Dorsolateral prefrontal cortex (tissue), 122 donors: ENCODE measurements at places on chromosomes 1 and 21.
A peak's percentile ranks its signal among the peaks of the same experiment; 100 is the strongest.

DNA sequence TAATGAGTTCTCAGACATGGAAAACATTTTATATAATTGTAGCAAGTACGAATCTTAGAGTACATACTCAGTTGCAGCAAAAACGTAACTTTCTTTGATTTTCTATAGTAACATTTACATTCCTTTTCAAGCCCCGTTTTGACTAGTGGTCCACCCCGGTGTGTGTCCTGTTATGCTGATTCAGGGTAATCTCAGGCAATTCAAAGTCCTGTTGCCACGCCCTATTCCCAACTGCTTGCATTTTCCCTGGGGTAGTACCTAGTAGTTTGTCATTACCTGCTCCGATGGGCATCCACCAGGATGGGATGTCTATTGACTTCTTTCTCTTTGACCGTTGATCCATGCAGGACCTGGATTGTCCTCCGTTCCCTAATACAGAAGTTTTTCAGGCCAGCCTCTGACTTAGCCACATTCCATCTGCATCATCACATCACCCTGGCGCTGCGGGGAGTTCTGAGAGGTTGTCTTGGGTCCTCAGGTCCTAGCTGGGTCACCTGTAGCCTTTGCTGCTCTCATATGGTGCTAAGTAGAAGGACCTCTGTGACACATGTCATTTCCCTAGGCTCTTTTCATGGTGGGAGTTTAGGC, 15.0 kb upstream of the FCAMR start:
- DNase-seq, result no peak

DNA sequence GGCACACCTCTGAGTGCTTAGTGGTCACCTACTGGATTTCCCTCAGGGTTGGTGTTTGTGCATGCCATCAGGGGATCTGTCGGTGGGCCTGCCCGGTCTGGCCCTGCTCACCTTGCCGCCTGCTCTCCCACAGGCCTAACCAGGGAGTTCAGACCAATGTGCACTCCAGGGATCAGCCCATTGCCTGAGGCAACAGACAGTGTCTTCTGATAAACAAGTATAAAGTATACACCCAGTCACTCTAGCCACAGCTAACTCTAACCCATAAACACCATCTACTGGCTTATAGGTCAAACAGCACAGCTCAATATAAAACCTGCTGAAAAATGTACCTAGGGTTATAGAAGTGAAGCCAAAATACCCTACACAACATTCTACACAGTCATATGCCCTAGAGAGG, 1300.0 kb downstream of the PLA2G4A start:
- no peak for DNase-seq

DNA sequence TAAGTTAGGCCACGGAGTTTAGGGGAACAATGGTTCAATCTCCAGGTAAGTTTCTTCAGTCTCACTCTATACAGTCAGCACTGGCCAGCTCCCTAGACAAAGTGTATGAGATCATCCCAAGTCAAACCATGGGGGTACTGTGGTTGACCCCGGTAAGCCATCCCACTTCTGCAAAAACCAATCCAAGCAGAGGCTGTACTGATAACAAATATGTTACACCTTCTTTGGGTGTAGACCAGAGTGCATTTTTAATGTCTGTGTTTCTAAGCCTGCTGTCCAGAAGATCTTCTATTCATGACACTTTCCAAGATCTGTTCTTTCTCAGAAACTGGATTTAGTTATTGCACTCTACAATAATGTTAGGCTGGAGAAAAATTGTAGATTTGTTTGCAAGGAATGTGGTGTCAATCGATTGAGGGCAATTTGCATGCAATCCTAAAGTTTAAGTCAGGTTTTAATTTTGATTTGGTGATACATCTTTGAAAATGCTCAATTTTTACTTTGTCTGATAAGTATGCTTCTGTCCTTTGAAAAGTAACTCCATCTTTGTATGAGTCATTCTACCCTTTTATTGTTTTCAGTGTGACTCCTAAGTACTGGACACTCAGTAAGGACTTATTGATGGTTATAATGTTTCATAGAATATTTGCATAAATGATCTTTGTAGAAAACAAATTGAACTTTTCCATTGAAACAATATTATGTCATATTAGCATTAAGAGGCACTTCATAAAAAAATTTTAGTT, 152.4 kb downstream of the HLX start:
- DNase-seq, result no peak

- DNase-seq, result no peak
Measured at GRCh38 chr1:207335695-207336363, 14.4 kb downstream of the CD55 start.

- DNase-seq, result no peak
Measured at GRCh38 chr1:115336741-115337140, 1.3 kb downstream of the NGF start.

GRCh38 chr21:41901782-41902181, 22.6 kb upstream of the PRDM15 start:
- DNase-seq, result no peak

- no peak for DNase-seq
Measured at GRCh38 chr1:31744165-31744888, 19.8 kb downstream of the ADGRB2 start.

- no peak for DNase-seq
Measured at GRCh38 chr1:245537992-245538391, 383.2 kb downstream of the KIF26B start.

DNA sequence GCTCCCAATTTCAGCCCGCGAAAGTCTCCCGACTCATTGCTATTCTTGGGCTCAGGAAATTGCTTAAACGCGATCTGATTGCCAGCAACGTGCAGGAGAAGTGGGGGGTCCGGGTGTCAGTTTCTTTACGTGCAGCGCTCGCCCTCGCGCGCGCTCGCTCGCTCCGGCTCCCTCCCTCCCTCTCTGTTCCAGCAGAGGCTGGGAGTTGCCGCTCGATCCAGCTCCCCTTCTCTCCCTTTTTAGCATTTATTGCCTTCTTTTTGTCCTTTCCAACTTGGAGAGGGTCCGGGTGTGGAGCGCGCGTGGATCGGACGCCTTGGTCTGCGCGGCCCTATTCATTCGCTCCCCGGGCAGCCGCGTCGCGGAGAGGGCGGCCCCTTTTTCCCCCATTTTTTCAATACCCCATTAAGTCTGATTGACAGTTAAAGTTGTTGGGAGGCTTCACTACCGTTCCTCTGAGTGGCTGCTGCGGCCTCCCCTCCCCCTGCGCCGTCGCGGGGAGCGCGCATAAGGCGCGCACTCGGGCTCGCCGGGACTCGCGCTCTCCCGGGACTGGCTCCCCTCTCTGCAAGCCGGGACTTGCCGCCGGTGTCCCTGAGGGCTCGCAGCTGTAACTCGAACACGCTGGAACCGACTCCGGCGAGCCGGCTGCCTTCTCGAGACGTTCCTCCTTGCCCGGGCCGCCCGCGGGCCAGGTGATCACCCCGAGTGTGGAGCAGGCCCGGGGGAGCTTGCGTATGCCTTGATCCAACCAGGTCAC, at the start of gene DHRS3:
DHRS3 (minus strand) TSS at position 310 of the 760 bp plus-strand sequence. CDS start 862 bp downstream, outside the sequence.
- peak; percentile 70 for DNase-seq

DNA sequence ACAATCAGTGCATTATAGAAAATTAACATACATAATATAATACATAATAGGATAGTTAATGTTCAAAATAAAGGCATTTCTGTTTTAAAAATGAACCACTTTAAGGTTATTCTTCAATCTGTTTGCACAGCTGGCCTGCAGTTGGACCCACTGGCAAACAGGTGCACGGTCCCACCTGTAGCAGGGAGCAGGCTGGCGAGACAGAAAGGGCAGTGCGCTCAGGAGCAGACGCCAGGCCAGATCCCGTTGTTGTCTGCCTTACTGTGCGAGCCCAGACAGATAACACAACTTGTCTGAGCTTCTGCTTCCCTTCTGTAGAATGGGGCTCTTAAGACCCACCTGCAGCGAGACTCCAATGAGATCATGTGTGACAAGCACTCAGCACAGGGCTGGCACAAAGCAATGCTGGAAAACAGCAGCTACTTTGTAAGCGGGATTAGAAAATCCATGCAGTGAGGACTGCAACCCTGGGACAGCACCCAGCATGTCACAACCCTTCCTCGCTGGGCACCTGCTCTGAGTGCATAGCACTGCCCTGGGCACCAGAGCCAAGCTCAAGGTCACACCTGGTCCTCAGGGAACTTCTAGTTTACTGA, 33.5 kb downstream of the VPS26C start:
- no peak for DNase-seq

- no peak for DNase-seq
Measured at GRCh38 chr1:40884055-40884795, 22.1 kb upstream of the CITED4 start.

GRCh38 chr21:41031701-41032220, 136.2 kb upstream of the BACE2 start:
- no peak for DNase-seq

GRCh38 chr1:232428786-232429530, 201.0 kb downstream of the SIPA1L2 start:
- DNase-seq, result no peak

DNA sequence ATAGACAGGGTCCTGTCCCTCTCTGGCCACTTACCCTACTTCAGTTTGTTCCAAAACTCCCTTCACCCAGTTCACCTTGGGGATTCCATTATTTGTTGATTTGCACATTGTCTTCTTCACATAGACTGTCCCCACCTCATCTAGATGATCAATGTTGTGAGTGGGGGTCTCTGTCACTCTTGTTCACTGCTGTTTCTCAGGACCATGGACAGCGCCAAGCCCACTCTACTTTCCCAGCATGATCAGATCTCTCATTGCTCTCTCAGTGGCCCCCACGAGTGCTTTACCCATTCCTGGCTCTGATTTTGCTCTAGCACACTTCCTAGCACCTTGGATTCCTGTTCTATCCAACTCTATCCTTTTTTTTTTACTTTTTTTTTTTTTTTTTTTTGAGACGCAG, 45.4 kb upstream of the IGSF21 start:
- no peak for DNase-seq

GRCh38 chr1:21956720-21957552, 19.8 kb upstream of the HSPG2 start:
- DNase-seq, result no peak

- no peak for DNase-seq
Measured at GRCh38 chr1:196380316-196380715, 227.9 kb downstream of the KCNT2 start.

- no peak for DNase-seq
Measured at GRCh38 chr1:192512426-192513162, 63.0 kb upstream of the RGS1 start.

DNA sequence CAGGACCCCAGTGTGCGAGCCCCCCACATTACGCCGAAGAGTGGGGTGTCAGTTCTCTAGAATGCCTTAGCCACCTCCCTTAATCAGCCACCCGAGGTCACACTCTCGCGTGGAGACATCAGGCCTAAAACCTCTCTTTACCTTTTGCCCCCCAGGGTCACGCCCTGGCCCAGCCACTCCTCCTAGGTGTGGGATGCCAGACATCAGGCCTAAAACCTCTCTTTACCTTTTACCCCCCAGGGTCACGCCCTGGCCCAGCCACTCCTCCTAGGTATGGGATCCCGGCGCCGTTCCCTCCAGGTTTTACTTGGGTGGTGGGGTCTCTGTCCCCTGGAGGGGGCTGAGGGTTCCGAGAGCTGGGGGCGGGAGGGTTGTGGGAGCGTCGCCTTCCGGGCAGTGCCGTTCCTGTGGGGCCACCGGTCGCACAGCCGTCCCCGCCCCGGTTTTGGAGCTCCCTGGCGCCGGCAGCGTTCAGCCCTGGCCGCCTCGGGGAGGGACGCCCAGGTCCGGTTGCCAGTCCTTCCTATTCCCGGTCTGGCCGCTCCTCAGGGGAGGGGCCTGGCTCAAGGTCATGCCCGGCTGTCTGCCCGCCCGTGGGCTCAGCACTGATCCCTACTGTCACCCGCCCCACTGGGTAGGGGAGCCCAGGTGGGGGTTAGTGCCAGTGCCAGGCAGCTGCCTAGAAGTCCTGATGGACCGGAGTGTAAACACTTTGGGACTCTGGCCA, 882 bp downstream of the VPS13D start:
- no peak for DNase-seq

GRCh38 chr1:89927049-89927448, 67.9 kb upstream of the ZNF326 start:
- no peak for DNase-seq

GRCh38 chr21:38041493-38041892, 125.2 kb upstream of the KCNJ6 start:
- no peak for DNase-seq

DNA sequence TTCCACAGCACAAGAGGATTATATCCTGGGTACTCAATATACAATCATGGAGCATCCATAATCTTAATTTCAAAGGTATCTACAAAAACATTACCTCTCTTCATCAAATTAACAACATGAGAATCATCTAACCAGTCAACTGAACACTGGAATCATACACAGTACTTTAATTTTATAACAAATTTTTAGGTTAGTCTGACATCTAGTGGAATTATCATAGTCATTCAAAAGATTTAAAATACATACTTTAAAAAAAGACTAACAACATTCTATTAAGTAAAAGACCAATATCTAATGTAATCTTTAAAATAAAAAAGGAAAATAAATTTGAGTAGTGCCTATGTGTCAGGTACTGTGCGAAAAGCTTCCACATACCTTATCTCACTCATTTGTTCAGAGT, 16.8 kb upstream of the SH3GLB1 start:
- DNase-seq, result no peak

DNA sequence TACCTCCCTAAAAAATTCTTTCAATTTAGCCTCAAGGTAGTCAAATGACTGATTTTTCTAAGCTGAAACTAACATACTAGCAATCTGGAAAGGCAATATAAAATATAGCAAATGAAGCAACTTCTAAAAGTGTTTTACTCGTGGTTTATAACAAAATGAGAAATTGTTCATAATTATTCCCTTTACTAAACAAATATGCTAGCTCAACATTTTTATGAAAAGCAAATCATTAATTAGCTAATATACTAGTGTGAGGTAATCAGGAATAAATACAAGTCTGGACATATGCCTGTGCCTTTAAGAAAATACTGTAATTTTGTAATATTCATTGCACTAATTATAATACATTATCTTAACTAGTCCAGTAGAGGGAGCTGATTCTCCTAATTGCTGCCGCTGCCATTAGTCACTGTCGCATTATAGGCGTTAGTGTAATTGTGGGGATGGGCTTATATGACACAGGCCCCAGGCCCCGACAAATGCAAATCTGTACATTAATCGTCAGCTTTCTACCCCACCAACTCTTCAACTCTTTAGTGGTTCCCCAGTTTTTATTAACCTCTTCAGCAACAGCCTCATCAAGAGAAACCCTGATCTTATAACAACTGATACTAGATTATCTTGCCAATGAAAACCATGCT, 160.9 kb downstream of the GABPA start:
- DNase-seq, result peak; percentile 32

DNA sequence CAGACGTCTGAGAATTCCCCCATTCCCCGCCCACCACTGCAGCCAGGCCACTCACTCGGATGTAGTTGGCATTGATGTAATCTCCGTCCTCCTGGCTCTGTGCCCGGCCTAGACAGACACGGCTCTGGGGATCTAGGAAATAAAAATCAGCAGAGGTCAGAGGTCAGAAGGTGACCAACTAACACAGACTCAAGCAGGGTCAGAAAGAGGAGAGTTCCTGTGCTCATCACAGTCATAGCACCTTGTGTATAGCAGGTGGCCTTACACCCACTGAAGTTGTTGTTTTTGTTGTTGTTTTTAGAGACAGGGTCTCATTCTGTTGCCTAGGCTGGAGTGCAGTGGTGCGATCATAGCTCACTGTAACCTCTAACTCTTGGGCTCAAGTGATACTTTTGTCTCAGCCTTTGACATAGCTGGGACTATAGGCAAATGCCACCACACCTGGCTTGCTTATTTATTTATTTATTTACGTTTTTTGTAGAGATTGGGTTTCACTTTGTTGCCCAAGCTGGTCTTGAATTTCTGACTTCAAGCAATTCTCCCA, 4.9 kb downstream of the PTPN7 start:
- DNase-seq, result no peak
